ENCODE measurements at places on chromosomes 4 and X.
A peak's percentile ranks its signal among the peaks of the same experiment; 100 is the strongest.

- DNase-seq, result no peak
Measured at GRCh38 chr4:177455561-177455970, 13.3 kb upstream of the AGA start.

GRCh38 chr4:150510176-150510865 is 71.6 kb upstream of the MAB21L2 start:
- DNase-seq, result no peak

- no peak for DNase-seq
Measured at GRCh38 chr4:89915937-89916336, 21.3 kb downstream of the MMRN1 start.

- no peak for DNase-seq
Measured at GRCh38 chr4:38668203-38668971, 4.4 kb downstream of the KLF3 start.

DNA sequence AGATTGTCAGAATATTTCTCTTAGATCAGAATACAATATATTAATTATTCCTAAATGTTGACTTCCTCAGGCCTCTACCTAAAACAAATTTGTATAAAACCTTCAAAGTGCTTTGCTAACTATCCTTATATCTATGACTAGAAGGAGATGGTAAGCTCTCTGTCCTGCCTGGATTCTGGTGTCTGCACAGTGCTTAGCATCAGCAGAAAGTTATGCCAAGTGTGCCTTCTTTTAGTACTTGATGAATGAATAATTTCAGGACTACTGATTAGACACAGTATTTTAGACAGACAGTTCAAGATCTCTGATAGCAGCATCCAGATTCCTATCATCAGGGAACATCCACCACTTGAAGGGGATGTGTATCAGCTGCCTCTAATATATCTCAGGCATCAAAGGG is 242.4 kb upstream of the TLL1 start:
- DNase-seq, result no peak

GRCh38 chrX:10615931-10616774 is 4.2 kb downstream of the MID1 start:
- no peak for DNase-seq

GRCh38 chrX:21723084-21723483 is 34.8 kb downstream of the SMPX start:
- DNase-seq, result no peak

GRCh38 chr4:152094970-152095700 is 334.3 kb upstream of the GATB start:
- DNase-seq, result no peak

DNA sequence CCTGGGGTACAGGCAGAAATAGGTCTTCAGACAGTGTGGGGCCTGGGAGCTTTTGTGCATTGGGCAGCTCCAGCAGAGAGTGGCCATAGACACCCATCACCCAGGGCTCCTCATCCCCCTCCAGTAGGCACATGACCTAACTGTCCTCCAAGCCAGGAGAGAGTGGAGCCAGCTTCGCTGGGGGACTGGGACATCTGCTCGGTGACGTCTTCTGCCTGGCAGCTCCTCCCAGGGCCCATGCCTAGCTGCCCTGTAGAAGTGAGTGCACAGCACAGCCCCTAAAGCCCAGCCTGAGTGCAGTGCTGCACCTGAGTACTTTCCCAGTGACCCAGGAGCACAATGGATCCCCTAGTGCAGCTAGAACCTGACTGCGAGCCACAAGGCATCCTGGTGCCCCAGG is 279.7 kb upstream of the SLC7A11 start:
- no peak for DNase-seq

GRCh38 chr4:138761638-138762220 is 253.9 kb upstream of the NOCT start:
- DNase-seq, result no peak

DNA sequence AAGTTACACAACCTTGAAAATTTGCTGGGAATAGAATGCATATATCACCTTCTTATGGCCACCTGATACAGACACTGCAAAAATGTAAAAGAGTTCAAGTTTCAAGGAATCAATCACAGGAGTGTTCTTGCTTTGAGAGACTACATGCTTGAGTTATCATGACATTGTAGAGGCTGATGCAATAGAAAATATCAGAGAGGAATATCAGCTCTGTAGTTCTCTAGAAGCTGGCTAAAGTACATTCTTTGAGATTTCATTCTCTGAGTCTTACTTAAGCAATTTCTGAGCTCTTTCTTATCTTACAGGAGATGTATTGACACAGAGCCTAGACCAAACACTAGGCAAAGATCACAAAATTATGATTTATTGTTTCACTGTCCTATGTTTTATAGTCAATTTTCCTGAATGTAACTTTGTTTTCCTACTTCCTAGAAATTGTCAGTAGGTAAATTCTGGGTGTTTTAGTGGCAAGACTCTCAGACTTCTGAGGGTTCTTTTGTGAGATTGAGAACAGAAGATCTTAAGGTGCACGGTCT is 152.1 kb upstream of the HPGD start:
- DNase-seq, result no peak

DNA sequence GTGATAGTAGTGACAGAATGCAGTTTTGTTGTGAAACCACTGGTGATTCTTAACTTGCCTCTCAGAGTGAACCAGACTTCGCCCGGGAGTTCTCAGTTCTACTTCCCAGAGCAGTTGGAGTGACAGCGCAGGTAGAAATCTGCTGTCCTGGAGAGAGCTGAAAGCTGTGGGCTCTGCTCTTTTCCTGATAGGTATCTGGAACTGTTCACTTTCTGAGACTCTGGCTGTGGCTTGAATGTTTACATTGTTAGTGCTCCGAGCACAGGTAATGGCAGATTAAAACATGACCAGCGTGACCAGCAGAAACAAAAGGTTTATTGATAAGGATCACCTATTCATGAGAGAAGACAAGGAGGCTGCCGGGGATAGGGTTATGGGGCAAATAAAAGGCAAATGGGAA is 360.7 kb downstream of the BMPR1B start:
- no peak for DNase-seq

- DNase-seq, result no peak
Measured at GRCh38 chrX:63354484-63354883, 3.4 kb upstream of the SPIN4 start.

- DNase-seq, result peak; percentile 11
Measured at GRCh38 chrX:133921764-133922389, 63.5 kb downstream of the GPC3 start.

DNA sequence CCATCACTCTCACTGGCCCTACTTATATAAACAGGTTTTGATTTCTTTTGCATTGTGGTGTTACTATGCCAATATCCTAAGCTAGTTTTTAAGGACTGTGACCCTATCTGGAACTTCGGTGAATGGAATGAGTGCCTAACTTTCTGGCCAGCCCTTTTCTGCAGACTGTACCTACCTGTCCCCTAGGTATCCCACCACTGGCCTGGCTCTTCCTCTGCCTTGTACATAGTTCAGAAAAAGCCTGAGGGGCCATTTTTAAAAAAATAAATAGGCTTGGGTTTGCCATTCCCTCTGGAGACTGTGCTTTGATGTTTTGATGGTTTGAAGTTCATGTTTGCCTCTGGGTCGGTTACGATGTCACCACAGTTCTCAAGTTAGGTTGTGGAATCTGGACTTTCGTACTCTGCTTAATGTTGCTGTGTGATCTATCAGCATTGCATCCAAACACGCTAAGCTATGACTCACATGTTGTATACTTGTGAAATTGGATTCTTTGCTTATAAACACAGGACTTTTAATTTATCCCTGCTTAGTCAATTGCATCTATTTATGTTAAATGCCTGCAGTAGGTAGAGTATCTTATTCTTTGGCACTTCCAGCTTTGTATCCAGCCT is 182.0 kb downstream of the ANKRD50 start:
- no peak for DNase-seq

DNA sequence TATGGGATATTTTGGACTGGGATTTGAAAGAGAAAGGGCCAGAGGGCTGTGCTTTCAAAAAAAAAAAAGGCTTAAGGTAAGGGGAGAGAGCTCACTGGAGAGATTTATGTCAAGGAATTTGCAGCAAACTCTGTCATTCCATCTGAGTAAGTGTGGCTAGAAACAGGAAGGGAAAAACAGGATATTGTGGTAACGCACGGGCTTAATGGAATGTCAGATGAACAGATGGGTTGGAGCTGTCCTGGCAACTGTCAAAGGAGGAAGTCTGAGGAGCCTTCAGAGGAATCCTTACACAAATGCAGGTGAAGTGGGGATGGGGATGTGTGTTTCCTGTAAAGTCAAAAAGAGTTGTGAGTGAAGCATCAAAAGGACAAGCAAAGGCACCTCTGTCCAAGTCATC is 15.1 kb upstream of the NKX3-2 start:
- DNase-seq, result no peak

- DNase-seq, result no peak
Measured at GRCh38 chrX:40205471-40205870, 107.7 kb upstream of the BCOR start.

- no peak for DNase-seq
Measured at GRCh38 chr4:142353149-142353738, 492.9 kb downstream of the INPP4B start.

- DNase-seq, result no peak
Measured at GRCh38 chr4:66298569-66298968, 628.3 kb upstream of the EPHA5 start.

- DNase-seq, result no peak
Measured at GRCh38 chrX:38799995-38800580, 1.2 kb upstream of the MID1IP1 start.

- no peak for DNase-seq
Measured at GRCh38 chr4:31290836-31291235, 570.7 kb downstream of the PCDH7 start.

DNA sequence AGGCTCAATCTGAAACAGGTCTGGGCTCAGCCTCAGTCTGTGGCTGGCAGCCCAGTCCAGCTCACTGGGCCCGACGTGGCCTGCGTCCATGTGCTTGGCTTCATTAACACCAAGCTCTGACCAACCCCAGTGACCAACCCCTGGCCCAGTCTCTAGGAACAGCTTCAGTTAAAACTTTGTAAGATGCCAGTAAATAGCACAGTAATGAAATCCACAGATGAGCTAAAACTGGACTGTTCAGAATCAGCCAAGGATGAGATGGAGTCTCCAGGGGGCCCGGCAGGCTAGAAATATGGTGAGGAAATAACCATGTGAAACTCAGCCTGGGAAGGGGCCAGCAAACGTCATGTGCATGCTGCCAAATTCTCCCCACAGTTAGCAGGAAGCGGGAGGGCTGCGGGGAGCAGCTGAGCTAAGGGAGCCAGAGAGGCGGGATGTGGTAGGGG is 37.1 kb upstream of the XPNPEP2 start:
- no peak for DNase-seq

DNA sequence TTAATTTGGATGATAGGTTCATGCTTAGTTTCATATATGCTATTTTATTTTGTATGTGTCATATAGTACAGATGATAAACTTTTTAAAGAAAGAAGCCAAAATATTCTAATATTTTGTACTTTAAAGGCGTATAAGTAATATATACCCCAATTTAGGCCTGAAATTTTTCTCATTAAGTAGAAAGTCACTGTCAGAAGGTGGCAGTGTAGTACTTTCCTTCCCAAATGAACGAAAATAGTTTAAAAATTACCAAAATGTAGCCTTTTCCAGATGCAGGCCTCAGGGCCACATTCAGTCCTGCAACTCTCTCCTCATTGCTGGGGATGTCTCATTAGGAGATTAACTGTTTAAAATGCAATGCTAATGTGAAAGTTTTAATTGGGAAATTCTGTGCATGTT is 1263.6 kb downstream of the C4orf33 start:
- no peak for DNase-seq
